ENCODE measurements at places on chromosomes 11 and 22. TPM values are rescaled to one million over a fixed set of nuclear protein-coding genes. Genes with fewer than 3 reads are reported as not detected.
A peak's percentile ranks its signal among the peaks of the same experiment; 100 is the strongest.

DNA sequence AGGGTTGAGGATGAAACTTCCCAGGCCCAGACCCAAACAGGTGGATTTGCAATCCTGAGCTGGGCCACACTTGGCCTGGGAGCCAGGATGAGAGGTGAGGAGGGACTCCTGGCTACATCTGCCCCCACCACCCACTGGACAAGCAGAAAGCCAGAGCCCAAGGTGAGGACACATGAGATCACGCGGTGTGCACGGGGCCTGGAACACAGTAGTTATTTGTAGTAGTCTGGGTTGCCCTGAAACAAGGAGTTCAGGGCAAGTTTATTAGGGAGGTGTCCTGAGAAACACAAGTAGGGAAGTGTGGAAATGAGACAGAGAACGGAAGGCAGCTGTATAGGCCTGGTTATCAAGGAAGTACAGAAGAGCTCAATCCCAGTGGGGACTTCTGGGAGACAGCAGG is 647 bp upstream of the SEC14L6 start:
- DNase-seq, result no peak

GRCh38 chr22:42996646-42997365 is 18.1 kb downstream of the PACSIN2 start:
- DNase-seq, result no peak

Gene FAM76B
- total RNA-seq, result 15.9 TPM

DNA sequence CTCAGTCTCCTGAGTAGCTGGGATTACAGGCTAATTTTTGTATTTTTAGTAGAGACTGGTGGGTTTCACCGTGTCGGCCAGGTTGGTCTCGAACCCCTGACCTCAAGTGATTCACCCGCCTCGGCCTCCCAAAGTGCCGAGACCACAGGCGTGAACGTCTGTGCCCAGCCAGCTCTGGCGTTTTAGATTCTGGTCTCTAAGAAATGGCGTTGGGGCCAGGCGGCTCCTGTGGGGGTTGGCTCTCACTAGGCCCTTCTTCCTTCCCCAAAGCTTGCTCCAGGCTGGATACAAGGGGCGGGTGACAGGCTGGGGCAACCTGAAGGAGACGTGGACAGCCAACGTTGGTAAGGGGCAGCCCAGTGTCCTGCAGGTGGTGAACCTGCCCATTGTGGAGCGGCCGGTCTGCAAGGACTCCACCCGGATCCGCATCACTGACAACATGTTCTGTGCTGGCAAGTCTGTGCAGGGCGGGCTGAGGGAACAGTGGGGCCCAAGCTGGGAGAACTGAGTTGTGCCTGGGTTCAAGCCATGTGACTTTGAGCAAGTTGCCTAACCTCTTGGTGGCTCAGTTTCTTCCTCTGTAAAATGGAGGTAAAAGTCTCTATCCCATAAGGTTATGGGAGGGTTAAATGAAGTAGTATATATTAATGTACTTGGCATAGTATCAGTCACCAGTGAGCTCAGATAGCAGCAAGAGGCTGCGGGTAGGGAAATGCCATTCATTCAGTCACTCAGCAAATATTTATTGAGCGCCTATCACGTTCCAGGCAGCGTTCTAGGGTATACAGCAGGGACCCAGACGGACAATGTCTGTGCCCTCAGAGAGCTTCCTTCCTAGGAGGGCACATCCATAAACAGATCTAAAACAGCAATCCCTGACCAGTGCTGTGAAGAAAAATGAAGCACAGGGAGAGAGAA is 10.4 kb downstream of the F2 start:
- DNase-seq, result no peak

- no peak for DNase-seq
Measured at GRCh38 chr22:36425977-36426523, 38.3 kb upstream of the MYH9 start.

- DNase-seq, result no peak
Measured at GRCh38 chr11:75004215-75004614, 15.5 kb downstream of the NEU3 start.

- DNase-seq, result no peak
Measured at GRCh38 chr22:37309211-37310074, 27.1 kb downstream of the CYTH4 start.

- DNase-seq, result no peak
Measured at GRCh38 chr11:94450048-94450447, 43.6 kb downstream of the MRE11 start.

Gene OR8D4
- total RNA-seq, result not detected

- DNase-seq, result no peak
Measured at GRCh38 chr11:117465236-117465997, 137.8 kb downstream of the CEP164 start.

DNA sequence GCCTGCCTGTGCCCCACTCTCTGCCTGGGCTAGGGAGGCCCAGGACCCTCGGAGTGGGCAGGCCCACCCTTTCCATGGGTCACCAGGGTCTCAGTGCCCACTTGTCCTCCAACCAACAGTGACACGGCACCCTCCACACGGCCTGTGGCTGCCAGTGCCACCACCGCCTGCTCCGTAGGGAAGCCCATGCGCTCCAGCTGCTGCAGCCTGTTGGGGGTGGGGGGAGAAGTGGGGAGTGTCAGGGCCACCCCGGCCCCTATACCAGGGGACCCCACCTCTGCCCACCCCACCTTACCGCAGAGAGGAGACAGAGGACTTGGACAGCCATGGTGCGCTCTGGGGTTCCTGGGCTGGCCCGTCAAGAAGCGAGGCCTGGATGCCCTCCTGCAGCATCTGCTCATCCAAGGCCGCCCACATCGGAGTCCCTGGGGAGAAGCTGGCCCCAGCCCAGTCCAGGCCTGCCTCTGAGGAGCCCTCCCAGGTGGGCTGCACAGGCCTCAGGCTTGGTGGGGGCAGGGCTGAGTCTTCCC is 7.7 kb downstream of the RHBDD3 start:
- DNase-seq, result no peak

DNA sequence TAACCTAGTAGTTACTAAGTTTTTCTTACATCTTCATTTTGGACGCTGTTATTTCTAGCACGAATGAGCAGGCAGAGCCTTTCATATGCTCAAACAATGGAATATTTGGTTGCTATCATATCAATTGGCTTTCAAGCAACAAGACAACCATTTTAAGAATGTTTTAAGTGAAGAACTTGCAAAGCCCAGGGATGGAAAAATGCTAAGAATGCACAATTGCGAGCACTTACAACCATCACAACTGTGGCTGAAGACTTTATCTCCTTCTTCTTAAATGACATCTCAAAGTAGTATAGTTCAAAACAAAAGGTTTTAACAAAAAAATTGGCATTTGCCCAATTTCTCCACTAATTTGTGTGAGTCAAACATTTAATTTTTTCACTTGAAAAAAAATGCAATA is 8.3 kb upstream of the MMP1 start:
- no peak for DNase-seq

GRCh38 chr11:64063777-64064176 is 28.0 kb downstream of the FLRT1 start:
- DNase-seq, result no peak

DNA sequence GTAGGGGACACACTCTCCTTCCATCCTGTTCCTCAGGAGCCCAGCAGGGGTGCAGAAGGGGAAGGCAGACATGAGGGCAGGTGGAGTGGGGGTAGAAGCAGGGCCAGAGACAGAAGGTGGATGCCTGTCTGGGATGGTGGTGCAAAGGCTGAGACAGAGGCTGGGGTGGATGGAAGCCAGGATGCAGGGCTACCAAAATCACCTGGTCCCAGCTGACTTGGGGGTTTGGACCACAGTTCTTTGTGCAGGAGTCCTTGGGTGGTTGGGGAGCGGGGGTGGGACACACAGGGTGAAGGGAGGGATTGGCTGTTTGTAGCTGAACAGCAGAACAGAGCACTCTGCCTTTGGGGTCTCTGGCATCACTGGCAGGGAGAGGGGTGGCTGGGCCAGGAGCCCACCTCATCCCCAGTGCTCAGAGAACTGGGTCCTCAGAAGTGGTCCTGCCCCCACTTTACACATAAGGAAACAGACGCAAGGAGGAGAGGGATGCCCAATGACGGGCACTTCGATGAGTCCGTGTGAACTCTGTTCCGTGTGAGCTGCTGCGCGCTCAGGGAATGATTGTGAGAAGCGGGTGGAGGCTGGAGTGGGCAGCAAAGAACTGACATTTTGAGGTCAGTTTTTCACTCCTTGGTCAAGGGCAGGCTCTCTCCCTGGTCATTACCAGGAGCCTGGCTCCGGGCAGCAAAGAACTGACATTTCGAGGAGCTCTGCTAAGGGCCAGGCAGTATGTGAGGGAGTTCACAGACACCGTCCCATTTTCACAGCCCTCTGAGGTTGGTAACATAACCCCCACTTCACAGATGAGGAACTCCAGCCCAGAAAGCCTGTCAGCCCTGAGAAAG is 1.9 kb downstream of the TAGLN start:
- DNase-seq, result peak; percentile 40

DNA sequence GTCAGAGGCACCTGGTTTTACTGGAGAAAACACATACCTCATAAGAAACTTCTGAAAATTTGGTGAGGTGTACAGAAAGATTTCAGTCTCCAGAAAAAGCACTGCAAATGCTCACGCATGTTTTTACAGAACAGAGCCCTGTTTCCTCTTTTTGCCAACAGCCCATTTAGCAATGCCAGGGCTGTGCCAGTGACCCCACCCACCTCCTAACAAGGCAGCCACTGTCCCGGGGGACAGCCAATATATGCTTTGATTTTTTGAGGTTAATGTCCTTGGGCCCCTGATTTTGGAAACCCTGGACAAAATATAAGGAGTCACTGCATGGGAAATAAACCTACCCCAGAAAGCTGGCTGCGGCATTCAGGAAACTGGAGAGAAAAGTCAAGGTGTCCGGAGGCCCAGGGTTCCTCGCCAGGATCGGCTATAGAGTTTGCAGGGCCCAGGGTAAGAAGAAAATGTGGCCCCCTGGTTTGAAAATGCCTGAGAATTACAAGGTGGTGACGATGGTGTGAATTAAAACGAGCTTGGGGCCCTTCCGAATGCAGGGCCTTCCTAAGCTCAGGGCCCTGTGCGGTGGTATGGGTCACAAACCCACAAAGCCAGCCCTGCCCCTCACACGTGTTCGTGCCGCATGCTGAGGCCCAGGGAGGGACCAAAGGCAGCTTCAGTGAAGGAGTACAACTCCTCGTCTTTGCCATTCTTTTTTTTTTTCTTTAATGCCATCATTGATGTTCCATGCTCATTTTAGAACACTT is 71.1 kb upstream of the WNT7B start:
- peak; percentile 32 for DNase-seq

GRCh38 chr11:2576549-2576948 is 123.2 kb downstream of the KCNQ1OT1 start:
- no peak for DNase-seq

DNA sequence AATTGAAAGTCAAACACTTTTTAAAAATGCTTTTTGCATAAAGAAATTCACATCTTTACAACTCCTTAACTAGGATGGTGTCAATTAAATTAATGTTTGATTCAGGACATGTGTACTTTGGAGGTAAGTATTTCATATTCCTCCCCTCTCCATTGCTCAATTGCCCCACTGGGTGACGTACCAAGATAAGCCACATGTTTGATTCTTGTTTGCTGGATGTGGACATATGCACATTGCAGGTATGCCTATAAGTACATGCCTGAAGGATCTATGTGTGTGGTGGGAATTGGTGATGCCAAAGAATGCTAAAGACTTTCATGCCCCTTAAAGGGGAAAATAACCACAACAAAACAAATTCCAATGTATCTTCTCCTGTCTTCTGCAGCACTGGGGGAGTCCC is 5.8 kb downstream of the CD44 start:
- DNase-seq, result no peak

- no peak for DNase-seq
Measured at GRCh38 chr11:69880041-69880825, 61.0 kb upstream of the FGF3 start.

- DNase-seq, result no peak
Measured at GRCh38 chr22:42974223-42974622, 40.7 kb downstream of the PACSIN2 start.

- no peak for DNase-seq
Measured at GRCh38 chr11:61896665-61897386, 5.5 kb upstream of the FADS3 start.

All from uterus (tissue), 4 donors.